ENCODE measurements at places on chromosomes 13 and 19.

- DNase-seq, result no peak
Measured at GRCh38 chr19:6213696-6214641, 65.8 kb downstream of the MLLT1 start.

DNA sequence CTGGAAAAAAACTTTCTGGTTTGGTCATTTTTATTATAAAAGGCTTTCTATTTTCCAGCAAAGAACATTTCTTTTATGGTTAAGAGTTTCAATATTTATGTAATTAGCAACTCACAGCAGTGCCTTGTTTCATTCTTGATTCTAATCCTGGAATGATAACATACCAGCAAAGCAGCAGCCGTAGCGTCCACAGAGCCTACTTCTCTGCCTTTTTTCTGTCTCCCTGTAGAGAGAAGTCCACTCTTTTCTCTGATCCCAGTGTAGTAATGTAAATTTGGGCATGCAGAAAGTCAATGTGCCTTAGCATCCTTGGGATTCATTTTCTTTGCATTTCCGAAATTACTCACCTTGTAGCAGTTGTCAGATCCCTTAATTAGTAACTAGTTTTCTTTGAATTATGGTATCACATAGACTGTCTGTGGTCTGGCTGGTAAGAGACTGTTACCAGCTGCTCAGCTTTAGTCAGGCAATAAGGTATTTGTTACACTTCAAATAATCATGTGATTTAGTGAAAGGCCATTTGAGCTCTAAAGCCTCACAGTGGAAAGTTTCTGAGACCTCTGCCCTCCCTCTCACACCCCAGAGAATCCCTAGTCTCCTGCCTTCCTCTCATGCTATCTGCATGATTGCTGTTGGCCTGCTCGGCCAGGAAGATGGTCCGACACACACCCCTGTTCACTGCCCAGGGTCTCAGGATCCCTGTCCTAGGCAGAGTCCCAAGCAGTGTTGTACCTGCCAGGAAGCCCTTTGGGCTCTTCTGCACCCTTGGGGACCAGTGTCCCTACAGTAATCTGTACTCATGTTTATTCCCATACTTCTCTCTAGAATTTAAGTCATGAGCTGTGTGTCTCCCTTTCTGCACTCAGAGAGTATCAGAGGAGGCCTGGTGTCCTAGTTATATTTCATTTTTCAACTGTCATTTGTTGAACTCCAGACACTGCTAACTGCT, 86.3 kb downstream of the LRCH1 start:
- DNase-seq, result no peak

GRCh38 chr19:35545001-35545854, at the start of gene TMEM147:
Gene TMEM147 (plus strand): TSS chr19:35545626. CDS start chr19:35545740, 114 bp downstream.
- DNase-seq, result peak; percentile 84

GRCh38 chr19:3084943-3085342, 9.2 kb upstream of the GNA11 start:
- DNase-seq, result no peak

DNA sequence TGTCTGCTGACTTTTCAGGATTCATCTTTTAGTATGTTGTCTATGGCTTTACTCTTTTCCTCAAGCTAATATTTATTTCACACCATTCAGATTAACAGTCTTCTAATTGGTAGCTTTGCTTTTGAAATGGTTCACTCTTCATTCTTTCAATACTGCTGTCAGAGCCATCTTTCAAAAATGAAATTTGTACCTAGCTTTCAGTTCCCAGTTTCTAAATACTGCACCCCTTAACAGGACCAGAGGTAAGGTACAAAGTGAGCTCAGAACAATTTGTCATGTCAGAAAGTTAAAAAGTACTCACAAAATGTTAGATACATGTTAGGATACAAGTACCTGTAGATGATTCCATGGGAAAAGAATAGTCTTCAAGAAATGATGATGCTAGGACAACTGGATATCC, 83.0 kb downstream of the FNDC3A start:
- DNase-seq, result no peak

Data from CD4-positive, alpha-beta T cell (primary cell).